ENCODE measurements at places on chromosomes 3 and 15. TPM values are rescaled to one million over a fixed set of nuclear protein-coding genes. Genes with fewer than 3 reads are reported as not detected.

Gene ST3GAL6
- total RNA-seq, result 1.4 TPM

Gene TJP1
- total RNA-seq, result 98.8 TPM

Gene PSMD2
- total RNA-seq, result 508 TPM

Gene TIMP4
- total RNA-seq, result 1.4 TPM

Gene TNNC1
- total RNA-seq, result not detected

Gene SCN11A
- under 0.01 TPM for total RNA-seq

Gene HSPBAP1
- total RNA-seq, result 16.4 TPM

Gene CCR2
- under 0.01 TPM for total RNA-seq

Gene CPNE4
- total RNA-seq, result 0.28 TPM

Gene PRC1
- 10.3 TPM for total RNA-seq

Gene LYSMD4
- total RNA-seq, result 12.3 TPM

Gene EIF3J
- 101 TPM for total RNA-seq

Gene LRRC31
- total RNA-seq, result not detected

Gene PHLDB2
- total RNA-seq, result 110 TPM

Gene INKA1
- 8.8 TPM for total RNA-seq

Gene TMEM266
- total RNA-seq, result 0.34 TPM

Gene C3orf49
- not detected for total RNA-seq

Gene VEPH1
- total RNA-seq, result 0.43 TPM

Gene SLC22A13
- total RNA-seq, result 0.43 TPM

Gene BCL2A1
- not detected for total RNA-seq

Gene C3orf33
- total RNA-seq, result 1.9 TPM

Gene AGBL1
- total RNA-seq, result not detected

Gene KNL1
- 0.36 TPM for total RNA-seq

Gene LXN
- 1.4 TPM for total RNA-seq

Gene RETNLB
- total RNA-seq, result not detected

Gene NT5DC2
- total RNA-seq, result 64.4 TPM

Gene HAPLN3
- total RNA-seq, result 0.68 TPM

Gene CFAP100
- total RNA-seq, result not detected

Gene SACM1L
- 29.4 TPM for total RNA-seq

Gene LIPC
- not detected for total RNA-seq

Gene PSTPIP1
- total RNA-seq, result 0.36 TPM

Gene KLHL40
- not detected for total RNA-seq

Gene MOBP
- total RNA-seq, result not detected

Gene NFKBIZ
- total RNA-seq, result 36.7 TPM

Gene ACTRT3
- 1.5 TPM for total RNA-seq

Gene FAM131A
- 17.6 TPM for total RNA-seq

Gene CAV3
- not detected for total RNA-seq

Gene AADACL2
- not detected for total RNA-seq

Gene CKMT1A
- 21.5 TPM for total RNA-seq

Gene NR1I2
- under 0.01 TPM for total RNA-seq

Gene NAALADL2
- total RNA-seq, result 0.34 TPM

Gene SUCNR1
- not detected for total RNA-seq

Gene MIX23
- 33.2 TPM for total RNA-seq

Gene FOXL2NB
- 0.57 TPM for total RNA-seq

Gene SEMA3B
- total RNA-seq, result 5.1 TPM

Gene GABRR3
- total RNA-seq, result not detected

Gene P2RY14
- not detected for total RNA-seq

Gene DPPA4
- not detected for total RNA-seq

Measured in nasal cavity respiratory epithelium epithelial cell of viscerocranial mucosa (primary cell).